ENCODE measurements at places on chromosomes 7 and 10.

DNA sequence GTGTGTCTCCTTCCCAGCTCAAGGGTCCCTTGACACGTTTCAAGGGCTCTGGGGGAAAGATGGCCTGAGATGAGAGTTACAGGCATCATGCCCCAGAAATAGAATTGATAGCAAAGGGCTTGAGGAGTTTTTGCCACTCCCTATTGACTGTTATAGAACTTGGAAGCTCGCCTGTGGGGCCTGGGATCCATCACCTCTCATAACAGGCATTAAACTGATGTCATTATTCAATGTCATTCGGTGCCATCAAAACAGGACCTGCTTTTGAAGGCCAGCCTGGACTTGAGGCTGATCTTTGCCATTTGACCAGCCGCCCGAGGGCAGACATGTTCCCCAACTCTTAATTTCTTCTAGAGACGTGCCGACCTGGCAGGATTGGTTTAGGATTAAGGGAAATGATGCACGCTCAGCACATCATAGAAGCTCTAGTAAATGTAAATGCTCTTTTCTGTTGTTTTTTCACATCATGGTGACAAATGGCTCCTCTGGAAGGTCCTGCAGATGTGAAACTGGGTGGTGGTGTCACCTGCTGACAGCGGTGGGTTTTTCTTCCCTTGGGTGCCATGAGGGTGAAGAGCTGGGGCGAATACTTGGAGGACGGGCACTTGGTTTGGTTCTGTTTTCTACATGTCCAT lies 16.7 kb upstream of the KLF6 start:
- DNase-seq, result no peak

DNA sequence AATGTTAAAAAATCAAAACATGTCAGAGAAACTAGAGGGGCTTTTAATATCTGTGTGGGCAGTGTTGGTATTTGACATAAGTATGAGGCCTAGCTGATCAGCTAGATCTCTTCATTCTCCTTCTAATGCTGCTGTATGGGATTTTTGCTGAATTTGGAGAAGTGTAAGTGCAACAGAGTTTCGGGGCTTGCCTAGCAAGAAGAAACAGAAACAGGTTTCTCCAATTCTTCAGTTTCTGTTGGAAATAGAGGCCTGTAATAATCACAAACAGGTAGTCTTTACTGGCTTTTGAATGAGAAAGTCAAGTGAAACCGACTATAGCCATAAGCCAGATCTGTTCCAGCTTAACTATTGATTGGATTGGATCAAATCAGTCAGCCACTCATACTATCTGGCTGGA lies 96.4 kb upstream of the PCLO start:
- DNase-seq, result no peak

GRCh38 chr7:142798451-142799436 lies 28.0 kb downstream of the PRSS2 start:
- DNase-seq, result no peak

- DNase-seq, result peak; percentile 24
These were observed 26.7 kb downstream of the MICALL2 start for GRCh38 chr7:1432411-1433082.

DNA sequence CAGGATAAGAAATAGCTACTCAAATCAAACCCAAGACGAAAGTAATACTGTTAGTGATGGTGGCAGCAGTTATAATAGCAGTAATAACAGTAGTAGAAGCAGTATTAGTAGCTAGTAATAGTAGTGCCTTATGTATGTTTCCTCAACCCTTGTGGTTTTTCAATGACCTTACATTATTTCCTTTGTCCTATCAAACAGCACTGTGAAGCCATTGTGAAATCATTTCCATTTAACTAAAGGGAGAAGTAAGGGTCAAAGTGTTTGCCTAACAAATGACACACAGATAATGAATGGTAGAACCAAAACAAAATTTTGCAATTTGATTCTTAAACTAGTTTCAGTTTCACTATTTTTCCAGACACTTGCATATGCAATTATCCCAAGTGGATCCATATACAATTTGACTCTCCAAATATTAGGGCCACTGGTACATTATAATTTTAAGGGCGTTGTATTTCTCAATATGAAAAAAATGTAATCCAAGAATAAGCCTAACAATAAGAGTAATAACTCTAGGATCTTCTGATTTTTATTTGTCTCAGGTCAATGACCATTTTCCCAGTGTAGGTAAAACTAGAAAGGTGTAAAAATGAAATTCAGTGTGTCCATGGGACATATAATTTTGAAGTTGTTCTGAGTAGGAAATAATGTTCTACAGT lies 33.7 kb upstream of the TMEM26 start:
- DNase-seq, result no peak

DNA sequence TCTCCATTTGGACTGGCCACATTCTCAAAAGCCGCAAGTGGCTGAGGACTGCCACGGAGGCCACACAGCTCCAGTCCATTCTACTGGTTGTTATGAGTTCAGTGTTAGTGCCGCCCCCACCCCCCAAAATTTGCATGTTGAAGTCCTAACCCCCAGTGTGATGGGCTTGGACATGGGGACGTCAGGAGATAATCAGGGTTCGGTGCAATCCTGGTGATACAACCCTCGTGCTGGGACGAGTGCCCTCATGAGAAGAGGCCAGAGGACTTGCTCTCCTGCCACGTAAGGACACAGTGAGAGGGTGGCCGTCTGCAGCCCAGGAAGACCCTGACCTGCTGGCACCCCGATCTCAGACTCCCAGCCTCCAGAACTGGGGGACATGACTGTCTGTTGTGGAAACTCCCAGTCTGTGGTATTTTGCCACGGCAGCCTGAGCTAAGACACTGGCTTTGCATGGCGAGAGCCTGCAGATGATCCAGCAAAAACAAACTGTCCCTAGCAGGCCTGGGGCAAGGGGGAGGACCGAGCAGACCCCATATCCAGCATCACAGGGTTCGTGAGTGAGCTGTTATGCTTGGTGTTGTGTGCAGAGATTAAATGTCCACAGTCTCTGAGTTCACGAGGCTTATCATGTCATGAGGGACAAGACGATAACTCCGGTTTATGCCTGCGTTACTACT lies 41.5 kb upstream of the INSIG1 start:
- DNase-seq, result no peak

- DNase-seq, result no peak
These were observed 58.3 kb upstream of the HECW1 start for GRCh38 chr7:43054052-43054722.

DNA sequence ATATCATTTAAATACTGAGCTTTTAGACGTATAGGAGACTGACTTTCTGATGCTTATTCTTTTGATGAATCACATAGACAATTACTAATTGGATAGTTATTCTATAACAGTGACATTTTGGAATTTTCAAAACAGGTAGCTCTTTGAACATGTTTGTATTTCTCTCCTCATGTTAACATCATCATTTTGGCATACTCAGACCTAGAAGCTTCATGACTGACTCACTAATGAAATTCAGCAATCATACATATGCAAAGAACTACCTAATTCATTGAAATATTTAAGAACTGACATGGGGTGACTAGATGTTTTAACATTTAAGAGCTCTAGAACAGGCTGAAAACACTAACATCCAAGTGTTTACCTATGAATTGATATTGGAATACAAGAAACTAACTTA lies 192.3 kb downstream of the VTI1A start:
- no peak for DNase-seq

DNA sequence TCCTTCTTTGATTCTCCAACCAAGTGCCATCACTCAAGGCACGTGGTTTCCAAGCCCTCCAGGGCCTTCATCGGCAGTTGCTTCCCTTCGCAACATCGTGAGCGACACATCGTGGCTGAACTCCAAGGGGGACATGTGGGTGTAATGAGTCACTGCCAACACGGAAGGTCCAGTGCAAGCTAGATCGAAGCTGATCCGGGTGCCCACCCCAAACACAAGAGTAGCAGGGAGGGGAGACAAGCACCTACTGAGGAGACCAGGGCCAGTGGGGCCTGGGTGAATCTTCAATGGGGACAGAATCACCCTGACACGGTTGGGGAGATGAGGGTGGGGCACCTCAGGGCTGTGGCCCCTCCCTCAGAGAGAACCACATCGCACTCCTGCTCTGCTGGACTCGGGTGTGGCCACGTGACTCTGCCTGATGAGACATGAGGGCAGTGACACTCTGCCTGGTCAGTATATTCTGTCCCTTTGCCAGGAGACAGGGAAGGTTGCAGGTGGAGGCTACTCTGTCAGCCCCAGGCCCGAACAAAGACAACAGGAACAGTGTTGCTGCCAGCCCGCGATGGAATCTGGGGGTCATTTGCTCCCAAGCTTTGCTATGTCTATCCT lies 36.8 kb upstream of the HSPA12A start:
- no peak for DNase-seq

DNA sequence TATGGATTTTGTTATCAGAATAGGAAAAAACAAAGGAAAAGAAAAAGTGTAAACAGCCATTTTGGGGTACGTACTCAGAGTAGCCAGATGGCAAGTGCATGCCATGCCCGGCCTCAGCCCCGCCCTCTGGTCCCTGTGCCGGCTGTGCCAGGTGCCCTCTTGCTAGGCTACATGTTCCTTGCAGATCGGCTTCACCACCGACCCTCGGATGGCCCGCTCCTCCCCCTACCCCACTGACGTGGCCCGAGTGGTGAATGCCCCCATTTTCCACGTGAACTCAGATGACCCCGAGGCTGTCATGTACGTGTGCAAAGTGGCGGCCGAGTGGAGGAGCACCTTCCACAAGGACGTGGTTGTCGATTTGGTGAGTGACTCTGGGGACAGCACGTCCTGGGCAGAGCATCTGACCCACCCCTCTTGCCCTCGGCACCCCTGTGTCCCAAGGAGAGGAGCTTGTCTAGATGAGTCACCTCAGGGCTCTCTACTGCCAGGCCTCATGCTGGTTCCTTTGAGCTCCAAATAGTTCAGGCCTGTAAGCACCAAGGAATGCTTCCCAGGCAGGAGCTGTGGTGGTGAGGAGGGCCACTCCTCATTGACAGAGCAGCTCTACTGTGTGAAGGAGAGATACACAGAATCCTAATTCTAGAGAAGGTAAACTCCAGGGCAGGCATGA lies 54.9 kb upstream of the ZMIZ2 start:
- DNase-seq, result no peak

- DNase-seq, result no peak
These were observed 83.8 kb downstream of the TMEM130 start for GRCh38 chr7:98785929-98786571.

DNA sequence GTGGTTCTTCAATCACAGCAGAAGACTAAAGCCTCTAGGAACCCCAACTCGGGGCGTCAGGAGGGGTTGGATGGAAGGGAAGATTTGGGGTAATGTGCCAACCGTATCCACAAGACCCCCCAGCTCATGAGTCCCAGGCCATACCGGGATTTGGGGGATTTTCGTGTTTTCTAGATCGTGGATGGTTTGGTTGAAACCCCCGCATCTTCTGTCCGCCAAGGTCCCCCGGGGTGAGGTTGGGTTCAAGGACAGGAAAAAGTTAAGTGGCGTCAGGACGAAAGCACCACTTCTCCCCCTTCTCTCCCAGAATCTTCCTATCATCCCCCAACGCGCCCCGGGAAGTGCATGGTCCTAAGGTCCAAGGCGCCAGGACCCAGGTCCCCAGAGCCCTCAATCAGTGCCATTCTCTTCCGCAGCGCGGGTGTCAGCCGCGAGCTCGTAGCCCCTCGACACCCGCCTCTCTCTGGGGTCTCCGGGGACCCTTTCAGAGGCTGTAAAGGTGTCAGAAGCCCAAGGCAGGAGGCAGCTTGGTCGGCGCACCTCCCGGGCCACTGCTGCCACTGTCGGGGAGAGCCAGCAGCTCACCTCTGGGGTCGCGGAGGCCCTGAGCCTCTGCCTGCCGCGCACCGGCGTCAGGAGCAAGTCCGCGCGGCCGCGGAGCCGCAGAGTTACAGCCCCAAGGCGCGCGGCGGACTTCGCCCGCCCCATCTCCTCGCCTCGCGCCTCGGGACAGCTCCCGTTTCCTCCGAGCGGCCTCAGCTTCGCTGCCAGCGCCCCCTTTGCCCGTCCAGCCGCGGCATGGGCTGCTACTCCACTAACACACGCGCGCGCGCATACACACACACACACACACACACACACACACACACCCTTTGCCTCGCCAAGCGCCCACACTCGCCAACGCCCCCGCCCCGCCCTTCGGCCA lies 1.5 kb downstream of the MKX start:
- DNase-seq, result no peak

- DNase-seq, result no peak
These were observed 4.3 kb downstream of the PFKP start for GRCh38 chr10:3071405-3072198.

GRCh38 chr10:4266416-4267085 lies 481.5 kb upstream of the KLF6 start:
- no peak for DNase-seq

DNA sequence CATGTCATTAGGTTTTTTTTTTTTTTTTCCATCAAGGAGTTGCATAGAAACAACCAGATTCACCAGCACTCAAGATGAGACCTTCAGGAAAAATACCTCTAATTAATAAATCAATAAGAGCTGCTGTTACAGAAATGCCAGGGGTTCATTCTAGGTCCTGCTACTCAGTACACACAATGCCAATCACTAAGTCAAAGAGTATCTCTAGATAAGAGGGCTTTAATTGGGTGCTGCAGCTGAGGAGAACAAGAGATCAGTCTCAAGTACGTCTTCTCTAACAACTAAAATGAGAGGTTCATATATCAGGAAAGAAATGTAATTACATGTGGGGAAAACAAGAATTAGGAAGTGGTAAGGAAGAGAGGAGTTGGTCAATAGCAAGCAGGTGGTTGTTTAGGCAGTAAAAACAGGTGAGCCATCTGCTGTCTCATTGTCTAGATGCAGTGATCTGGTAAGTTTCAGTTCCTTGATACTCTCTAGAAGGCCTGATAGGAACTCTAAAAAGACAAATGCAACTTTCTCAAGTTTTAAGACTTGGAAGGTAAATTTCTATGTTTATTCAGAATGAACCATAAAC lies 272.9 kb upstream of the ZWINT start:
- no peak for DNase-seq

DNA sequence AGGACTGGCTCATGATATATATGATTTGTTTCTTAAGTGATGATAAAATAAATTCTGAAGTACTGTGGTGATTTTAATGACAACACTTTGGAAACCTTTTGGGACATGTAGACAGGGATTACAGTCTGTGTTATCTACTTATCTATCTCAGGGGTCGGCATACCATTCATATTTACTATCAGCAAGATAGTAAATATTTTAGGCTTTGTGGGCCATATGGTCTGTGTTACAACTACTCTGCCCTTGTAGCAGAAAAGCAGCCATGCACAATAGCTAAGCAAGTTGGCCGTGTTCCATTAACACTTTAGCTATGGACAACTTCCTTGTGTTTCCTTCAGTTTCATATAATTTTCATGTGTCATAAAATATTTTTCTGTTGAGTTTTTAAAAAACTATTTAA lies 97.8 kb upstream of the PRPS1L1 start:
- DNase-seq, result no peak

GRCh38 chr10:1398626-1399410 lies 338.5 kb downstream of the ADARB2 start:
- DNase-seq, result no peak

GRCh38 chr10:131199646-131200045 lies 111.9 kb downstream of the TCERG1L start:
- no peak for DNase-seq
